Left renal cortex interstitium (tissue), 4 donors: ENCODE measurements at places on chromosomes 2 and 18.

DNA sequence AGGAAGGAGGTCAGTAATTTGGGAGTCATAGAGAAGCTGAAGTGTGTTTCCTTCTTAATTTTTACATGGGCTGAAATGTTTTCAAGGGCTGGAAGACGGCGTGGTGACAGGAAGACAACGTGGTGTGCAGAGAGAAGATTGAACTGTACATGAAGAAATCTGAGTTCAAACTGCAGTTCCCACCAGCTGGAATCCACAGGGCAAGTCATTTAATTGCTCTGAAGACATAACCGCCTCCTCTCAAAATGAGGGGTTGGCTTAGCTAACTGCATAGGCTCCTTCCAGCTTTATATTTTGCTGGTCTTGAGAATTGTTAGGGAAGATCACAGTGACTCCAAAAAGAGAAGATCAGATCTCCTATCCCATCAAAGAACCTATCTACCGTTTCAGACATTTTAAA lies 103.9 kb downstream of the SLC8A1 start:
- no peak for DNase-seq

DNA sequence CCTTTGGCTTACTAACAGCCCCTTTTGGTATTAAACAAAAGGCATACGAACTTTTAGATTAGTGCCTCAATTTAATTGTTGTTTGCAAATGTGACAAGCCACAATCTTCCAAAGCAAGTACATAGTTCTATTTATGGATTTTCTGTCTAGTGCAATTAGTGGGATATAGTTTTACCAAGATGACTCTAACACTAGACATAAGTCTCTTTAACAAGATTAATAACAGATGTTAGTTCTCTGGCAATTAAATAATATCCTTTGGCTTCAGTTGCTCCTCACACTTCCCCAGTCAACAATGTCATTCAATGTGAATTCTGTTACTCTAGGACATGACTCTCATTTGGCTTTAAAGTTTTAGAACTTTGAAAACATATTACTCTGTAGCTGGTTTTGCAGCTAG lies 16.7 kb upstream of the MC4R start:
- DNase-seq, result no peak

- no peak for DNase-seq
Measured at GRCh38 chr2:225100856-225101294, 58.6 kb upstream of the DOCK10 start.

DNA sequence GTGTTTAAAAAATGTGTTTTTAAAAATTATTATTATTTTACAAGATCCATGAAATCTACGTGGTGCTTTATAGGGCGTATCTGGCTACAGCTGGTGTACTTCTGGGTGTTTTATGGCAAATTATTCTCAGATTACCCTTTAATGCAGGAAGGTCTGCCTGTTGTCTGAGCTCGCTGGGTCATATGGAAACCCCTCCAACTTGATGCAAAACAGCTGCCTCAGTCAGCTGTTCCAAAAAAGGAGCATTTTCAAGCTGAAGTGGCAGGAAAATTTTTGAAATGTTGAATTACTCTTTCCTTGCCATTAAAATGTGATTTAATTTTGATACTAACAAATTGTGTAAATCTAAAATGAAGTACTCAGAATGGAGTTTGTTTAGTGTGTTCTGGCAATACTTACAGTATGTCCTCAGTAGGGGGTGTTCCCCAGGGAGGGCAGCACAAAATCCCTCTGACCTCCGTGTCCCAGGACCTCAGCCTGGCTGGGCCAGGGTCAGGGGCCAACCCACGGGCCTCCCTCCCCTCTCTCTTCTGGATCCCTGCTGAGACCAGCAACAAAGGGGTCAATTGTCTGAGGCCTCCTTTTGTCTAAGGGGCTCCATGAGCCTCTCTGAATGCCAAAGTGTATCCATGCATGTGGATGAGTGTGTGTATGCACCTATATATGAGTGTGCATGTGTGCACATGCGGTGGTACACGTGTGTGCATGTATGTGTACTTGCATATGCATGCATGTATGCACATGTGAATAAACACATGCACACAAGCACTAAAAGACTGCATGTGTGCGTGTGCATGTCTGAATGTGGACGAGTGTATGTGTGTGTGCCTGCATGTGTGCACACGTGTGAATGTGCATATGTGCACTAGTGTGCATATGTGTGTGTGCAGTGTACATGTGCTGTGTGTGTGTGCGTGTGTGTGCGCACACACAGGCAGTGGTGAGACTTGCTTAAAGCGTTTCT lies 105.4 kb downstream of the ACOXL start:
- DNase-seq, result peak; percentile 64

DNA sequence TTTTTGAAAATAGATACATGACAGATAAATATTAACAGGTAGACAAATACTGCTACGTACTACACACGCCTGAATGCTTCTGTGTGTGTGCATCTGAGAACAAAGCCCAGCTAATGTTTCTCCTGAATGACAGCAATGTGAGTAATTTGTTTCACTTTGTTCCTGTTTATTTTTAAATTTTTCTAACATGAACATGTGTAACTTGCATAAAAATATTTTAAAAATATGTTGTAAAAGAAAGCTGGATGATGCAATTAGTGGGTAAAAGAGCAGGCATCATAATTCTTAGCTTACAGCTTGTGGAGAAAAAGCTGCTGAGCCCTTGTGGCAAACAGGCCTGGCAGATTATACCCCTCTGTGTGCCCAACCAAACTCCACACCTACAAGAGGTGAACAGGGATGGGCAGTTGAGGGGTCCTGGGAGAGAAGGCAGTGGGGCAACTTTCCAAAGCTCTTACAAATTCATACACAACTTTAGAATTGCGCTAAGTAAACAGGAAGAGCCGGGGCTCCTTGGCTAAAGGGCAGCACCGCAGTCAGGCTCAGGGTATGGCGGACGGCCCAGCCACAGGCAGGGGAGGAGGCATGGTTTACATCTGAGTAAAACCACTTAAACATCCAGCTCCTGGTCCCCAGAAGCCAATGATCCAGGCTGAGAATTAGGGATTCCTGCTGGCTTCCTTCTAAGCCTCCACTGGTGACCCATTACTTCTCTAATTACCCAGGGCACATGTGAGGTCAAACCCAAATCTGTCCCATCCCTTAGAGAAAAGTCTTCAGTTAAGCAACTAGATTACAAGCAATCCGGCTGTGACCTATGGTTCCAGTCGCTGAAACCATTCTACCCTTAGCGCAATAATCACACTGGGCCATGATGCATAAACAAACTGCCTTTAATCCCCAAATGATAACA lies 14.0 kb downstream of the PXDN start:
- no peak for DNase-seq
